ENCODE measurements at places on chromosomes 12 and 14.

DNA sequence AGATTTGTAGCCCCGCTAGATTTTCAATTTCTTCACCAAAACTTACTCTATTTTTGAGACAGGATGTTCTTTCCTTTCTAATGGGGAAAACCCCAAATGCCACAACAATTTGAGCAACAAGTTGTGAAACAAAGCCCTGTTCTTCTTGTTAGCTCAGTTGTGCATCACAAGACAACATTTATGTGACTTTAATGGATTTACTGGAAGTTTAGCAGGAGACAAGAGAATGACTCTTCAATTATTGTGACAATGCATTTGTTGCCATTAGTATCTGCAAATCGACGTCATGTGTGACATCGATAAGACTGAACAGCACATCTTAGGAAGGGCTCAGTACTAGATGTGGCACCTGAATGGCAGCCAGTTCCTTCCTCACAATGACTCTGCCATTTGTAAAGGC, 1028.9 kb upstream of the TMEM132C start:
- DNase-seq: no peak

DNA sequence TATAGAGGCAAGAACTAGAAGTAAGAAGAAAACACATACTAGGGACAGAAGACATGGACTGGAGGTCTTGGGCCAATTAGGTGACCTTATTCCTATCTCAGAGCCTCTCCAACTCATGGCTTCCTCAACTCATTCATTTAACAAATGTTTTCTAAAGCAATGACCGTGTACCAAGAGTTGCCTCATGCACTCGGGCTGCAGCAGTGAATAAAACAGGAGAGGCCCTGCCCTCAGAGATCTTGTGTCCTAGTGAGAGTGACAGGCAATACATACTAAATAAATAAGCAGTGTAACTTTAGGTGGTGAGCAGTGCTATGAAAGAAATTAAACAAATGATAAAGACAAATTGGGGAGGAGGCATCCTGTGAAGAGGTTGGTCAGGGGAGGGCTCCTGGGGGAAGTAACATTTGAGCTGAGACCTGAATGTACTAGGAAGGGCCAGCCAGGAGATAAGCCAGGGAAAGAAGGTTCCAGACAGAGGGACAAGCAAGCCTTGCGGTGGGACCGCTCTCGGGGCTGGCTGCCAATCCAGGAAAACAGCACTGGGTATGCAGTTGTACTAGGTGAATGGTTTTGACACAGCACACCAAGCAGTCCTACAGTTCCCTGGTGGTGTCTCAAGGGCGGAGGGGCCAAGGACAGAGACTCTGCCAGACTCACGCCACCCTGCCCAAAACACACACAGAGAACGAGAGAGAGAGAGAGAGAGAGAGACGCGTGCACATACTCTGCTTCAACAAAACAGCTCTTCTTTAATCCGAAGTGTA, 1.3 kb downstream of the NINJ2 start:
- DNase-seq: no peak

DNA sequence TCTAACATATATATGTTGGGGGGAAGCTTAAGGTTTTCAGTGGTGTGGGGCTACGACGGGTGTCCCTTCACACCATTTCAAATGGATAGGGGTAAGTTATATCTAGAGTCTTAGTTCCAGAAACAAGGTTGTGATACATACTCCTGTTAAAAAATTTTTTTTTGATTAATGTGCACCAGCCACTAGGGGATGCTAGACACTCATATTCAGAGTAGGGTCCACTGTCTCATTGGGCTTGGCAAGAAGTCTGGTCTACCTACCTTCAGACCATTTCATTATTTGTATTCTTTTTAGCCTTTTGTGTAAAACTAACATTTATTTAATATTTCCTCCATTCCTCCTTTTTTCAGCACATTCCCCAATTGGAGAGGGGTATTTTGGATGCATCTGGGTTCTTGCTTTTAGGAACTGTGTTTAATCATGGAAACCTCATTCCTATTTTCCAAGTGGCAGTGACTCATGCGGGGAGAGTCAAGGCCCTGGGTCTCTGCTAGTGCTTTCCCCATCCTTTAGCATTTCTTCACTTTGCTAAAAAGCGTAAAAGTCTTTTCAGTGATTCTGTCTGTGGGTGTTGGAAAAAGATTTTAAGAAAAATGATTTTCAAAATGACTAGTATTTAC, 33.4 kb downstream of the ANO4 start:
- DNase-seq: no peak

DNA sequence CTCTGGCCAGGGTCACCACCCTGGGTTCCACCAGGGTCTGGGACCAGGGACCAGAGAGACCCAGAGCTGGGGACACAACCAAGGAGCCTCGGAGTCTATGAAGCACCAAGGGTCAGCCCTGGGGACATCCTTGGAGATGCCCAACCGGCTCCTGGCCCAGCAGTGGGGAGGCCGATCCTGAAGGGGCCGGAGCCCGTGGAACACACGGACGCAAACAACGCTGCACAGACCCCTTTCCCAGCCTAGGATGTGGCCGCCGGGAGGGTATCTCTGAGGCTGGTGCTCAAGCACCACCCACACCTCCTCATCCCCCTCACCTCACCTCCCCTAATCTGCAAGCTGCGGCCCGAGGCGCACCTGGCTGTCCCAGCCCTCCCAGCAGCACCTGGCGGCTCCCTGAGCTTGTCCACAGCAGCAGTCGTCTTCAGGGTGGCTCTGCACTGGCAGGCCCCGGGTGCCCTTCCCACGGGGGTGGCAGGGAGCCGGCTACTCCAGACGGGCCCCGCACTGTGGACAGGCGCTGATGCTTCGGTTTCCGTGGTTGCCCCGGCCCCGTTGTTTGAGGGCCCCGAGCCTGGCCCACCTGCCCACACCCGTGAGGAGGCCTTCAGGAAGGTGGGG, 146.8 kb upstream of the C14orf180 start:
- no peak for DNase-seq

DNA sequence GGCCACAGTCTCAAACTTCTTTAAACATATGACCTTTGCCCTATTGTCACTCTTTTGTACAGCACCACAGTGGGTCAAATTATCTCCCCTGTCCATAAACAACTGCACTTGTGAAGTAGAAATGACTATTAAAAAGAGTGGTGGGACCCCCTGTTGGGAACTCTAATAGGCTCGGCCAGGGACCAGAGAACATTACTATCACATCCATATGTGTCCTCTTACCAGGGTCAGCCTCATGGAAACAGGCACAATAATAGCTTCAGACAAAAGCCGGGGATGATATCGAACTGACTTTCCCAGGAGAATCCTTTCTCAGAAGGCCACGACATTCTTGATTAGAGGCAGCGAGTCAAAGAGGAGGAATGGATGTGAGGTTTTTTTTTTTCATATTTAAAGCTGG, 96.6 kb downstream of the NKX2-1 start:
- DNase-seq: no peak

- DNase-seq: no peak
Measured at GRCh38 chr14:101217616-101218371, 314.3 kb upstream of the RTL1 start.

DNA sequence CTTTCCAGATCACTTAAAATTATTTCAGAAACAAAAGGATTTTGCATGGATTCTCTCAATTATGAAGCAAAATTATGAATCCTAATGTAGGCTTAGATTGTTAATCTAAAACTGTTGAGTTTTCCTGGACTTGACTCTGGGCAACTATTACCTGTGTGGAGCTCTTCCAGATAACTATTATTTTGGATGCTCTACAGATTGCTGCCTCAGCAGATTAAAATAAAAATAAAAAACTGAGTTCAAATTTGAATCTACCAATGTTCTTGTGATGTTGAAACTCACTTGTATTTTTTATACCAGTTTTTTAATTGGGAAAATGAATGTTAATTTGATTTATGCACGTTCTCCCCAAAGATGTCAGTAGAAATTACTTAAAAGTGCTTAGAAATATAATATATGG, 120.5 kb upstream of the NAV3 start:
- DNase-seq: no peak

DNA sequence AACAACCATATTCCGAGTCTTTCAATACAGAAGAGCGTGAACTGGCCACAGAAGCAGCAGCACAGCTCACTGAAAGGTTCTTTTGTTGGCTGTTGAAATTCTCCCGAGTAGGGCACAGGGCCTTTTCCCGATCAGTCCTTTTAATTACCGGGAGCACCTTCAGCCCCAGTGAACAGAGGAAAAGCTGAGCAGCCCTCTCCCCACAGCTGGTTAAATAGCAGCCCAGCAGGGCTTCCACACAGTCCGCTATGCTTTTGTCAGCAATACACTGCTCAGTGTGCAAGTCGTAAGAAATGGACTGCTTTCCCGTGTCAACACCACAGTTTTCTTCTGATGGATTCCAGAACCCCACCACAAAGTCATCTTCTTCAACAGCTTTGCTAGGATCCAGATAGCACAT, 61.3 kb downstream of the DICER1 start:
- no peak for DNase-seq

GRCh38 chr12:85357609-85358008, 77.6 kb downstream of the ALX1 start:
- no peak for DNase-seq

DNA sequence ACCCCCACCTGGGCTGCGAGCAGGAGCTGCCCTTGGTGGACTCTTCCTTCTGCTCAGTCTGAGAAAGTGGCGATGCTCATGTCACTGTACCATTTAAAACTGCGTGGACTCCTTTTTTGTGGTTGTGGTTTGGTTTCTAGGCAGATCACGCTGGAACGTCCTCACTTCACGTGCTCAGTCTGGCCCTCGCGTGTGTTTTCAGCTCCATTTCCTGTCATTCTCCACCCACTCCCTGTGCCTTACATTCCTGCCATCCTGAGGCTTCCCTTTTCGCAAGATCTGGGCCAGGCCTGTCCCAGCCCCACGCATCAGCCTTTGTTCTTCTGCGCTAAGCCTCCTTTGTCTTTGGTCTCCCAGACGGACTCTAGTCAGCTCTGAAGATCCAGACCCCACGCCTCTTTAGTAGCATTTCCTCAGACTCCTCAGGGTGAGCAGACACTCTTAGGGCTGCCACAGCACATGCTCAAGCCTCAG, 105.4 kb downstream of the FBXL14 start:
- no peak for DNase-seq

GRCh38 chr12:107646436-107646835, 39.2 kb upstream of the PWP1 start:
- no peak for DNase-seq

DNA sequence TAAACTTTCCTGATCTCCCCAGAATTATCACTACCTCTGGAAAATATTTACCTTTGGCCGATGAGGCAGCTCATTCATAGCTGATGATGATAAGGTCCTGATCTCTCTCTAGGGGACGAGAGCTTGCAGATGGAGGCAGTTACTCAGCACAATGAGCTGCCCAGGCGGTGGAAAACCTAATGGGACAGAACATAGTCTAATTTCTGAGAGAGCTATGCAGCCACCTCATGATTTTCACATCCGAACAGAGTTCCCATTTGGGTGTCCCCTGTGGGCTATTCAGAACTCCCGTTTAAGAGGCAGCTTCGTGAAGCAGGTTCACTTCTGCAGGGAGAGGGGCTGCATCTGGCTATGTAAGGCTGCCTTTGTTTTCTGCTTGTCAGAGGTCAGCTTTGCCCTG, 724.6 kb upstream of the TMEM132C start:
- DNase-seq: no peak

GRCh38 chr12:96187956-96188355, 6.2 kb upstream of the ELK3 start:
- DNase-seq: no peak

DNA sequence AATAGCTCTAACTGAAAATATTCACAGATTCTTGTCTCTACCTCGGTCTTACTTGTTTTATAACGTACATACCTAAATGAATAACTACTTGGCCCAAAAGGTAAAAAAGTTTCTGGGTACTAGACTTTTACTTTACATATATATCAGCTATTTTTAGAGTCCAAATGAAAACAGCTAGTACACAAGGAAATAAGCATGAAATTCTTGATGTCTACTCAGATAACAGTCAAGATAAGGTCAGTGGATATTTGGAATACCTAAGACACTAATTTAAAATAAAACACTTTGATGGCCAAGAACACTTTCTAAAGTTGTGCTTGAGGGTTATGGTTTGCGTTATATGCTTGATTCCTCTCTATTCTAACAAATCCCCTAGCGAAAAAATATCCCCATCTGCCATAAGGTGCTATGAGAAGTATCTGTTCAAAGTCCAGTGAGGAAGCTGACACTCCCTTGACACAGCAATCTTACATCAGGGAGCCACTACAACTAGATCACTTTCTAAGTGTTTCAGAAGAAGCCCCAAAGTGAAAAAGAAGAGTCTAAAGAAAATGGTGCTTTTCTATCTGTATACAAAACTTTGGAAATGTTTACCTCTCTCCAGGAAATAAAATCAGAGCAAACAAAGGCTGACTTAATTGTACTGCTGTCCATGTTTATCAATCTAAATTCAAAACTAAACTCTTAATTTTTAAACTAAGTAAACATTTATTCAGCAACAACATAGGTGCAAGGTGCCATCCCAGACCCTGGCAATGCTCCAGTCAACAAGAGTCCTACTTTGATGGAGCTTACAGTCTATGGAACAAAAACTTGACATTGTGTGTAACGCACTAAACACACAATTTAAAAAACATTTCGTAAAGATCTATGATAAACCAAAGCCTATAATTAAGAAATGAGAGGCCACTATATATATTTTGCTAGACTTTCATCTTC, 11.7 kb downstream of the PTPN21 start:
- no peak for DNase-seq

GRCh38 chr12:119788786-119789185, 88.3 kb downstream of the CIT start:
- no peak for DNase-seq

DNA sequence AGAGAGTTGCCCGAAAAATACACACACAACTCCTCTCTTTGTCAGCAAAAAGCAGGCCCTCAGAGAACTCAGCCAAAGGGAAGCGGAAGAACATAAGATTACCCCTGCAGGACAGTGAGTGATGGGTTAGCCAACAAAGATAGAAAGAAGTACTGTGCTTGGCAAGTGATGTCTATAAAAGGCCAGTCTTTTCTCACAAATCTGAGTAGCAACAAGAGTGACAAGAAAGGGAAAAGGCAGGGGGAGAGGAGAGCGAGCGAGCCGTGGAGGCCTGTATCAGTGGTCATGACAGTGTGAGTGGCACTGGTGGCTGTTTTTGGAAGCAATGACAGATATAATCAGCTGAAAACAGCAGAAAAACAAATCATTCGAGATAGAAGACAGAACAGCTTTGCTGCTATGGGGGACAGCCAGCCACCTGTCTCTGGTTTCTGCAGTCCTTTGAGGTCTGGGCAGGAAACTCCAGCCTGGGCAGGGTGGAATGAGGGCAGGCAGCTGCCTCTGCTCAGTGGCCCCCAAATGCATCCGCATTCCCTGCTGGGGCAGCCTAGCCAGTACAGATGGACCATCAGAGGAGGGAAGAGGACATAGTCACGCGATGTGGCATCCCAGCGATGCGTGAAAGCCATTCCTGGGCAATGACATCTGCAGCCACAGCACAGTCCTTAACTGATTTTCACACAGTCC, 74.7 kb downstream of the TRIM9 start:
- no peak for DNase-seq

DNA sequence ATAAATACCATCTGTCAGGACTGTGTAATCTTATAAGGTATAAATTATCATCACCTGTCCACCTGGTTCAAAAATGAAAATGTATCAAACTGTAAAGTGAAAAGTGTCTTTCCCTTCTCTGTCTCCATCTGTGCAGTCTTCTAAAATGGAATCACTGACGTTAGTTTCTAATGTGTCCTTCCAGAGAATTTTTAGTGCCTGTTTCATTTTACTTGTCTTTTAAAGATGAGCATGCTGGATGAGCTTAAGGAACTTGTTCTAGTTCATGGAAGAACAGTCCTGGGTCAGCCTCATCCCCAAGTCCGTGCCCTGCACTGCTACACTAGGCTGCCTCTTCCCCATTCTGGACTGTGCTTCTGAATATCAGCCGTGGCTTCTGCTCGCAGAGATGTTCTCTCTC, 5.4 kb upstream of the NT5DC3 start:
- DNase-seq: no peak

All from stimulated activated CD4-positive, alpha-beta T cell treated with anti-CD3 and anti-CD28 coated beads, Interleukin-1b, Interleukin-23, amount 100 ng/mL, for 1 hour (primary cell).